ENCODE measurements at places on chromosomes 7 and 10.

- no peak for DNase-seq
These were observed 355.1 kb upstream of the SHH start for GRCh38 chr7:156167417-156167807.

GRCh38 chr10:36802490-36803153, 322.8 kb upstream of the ANKRD30A start:
- DNase-seq = no peak

- DNase-seq = no peak
These were observed 50.3 kb downstream of the MAD1L1 start for GRCh38 chr7:2182461-2182860.

- DNase-seq = no peak
These were observed 247.8 kb downstream of the DIP2C start for GRCh38 chr10:441659-442058.

DNA sequence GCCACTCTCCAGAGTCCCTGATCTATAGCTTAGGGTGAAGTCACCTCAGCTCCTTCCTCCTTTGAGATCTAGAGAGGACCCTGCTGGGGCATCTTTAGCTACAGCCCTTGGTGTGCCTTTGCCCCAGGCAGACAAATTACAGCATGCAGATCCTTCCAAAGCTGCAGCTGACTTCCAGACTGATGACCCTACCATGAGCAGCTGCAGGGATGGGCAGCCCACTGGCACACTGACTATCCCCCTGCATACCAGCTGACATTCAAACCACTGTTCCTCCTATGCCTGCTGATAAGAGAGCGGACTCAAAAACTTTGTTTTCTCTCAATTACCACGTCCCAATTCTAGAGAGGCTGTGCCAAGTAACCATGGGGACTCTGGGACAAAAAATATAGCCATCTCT, 70.6 kb downstream of the COL13A1 start:
- DNase-seq = no peak
